Urinary bladder (tissue), 4 donors: ENCODE measurements at places on chromosomes 13 and 19. TPM values are rescaled to one million over a fixed set of nuclear protein-coding genes. Genes with fewer than 3 reads are reported as not detected.

ZNF749 gene
- total RNA-seq = 17.1 TPM

SRRM5 gene
- not detected for total RNA-seq

LMTK3 gene
- 0.42 TPM for total RNA-seq

ZNF570 gene
- total RNA-seq = 16.3 TPM

ZIC5 gene
- not detected for total RNA-seq

TEX101 gene
- not detected for total RNA-seq

SHD gene
- 3.6 TPM for total RNA-seq

PRR20D gene
- total RNA-seq = not detected

MIPEP gene
- total RNA-seq = 12.6 TPM

C2CD4C gene
- total RNA-seq = 0.42 TPM

ZNF154 gene
- 29.3 TPM for total RNA-seq

TMPRSS9 gene
- 0.11 TPM for total RNA-seq

ZNF527 gene
- total RNA-seq = 17.2 TPM

CEACAM4 gene
- total RNA-seq = not detected

APC2 gene
- 1.2 TPM for total RNA-seq

PDX1 gene
- total RNA-seq = not detected

PRODH2 gene
- not detected for total RNA-seq

TEX26 gene
- 0.16 TPM for total RNA-seq

BEST2 gene
- not detected for total RNA-seq

SLC44A2 gene
- 40.7 TPM for total RNA-seq

CLEC11A gene
- 32.4 TPM for total RNA-seq

FBXO17 gene
- total RNA-seq = 19.6 TPM

OR7D4 gene
- not detected for total RNA-seq

RCBTB1 gene
- 13.1 TPM for total RNA-seq

LILRB3 gene
- 2.9 TPM for total RNA-seq

HIF3A gene
- total RNA-seq = 41.0 TPM

HAUS5 gene
- total RNA-seq = 6.3 TPM

IGFL4 gene
- total RNA-seq = 0.21 TPM

CRLF1 gene
- 2.5 TPM for total RNA-seq

SLC6A16 gene
- 0.26 TPM for total RNA-seq

ZNF677 gene
- total RNA-seq = 31.2 TPM

VWA8 gene
- total RNA-seq = 45.9 TPM

UNC13A gene
- 0.48 TPM for total RNA-seq

ASF1B gene
- total RNA-seq = 6.7 TPM

PPP1R15A gene
- 21.8 TPM for total RNA-seq

PRR19 gene
- not detected for total RNA-seq

IGFL1 gene
- total RNA-seq = not detected

LRRC8E gene
- total RNA-seq = 1.3 TPM

CYP4F11 gene
- 1.0 TPM for total RNA-seq

RASIP1 gene
- total RNA-seq = 10.8 TPM

ZNF578 gene
- 10.7 TPM for total RNA-seq

ZIM2 gene
- total RNA-seq = 5.7 TPM

LILRB4 gene
- 1.1 TPM for total RNA-seq

SIGLEC12 gene
- 0.11 TPM for total RNA-seq

ZNF738 gene
- 18.7 TPM for total RNA-seq

CYP4F8 gene
- 0.37 TPM for total RNA-seq
